Vagina (tissue), 2 donors: ENCODE measurements at places on chromosomes 6 and 20.

GRCh38 chr20:16947479-16947878 is 199.3 kb downstream of the OTOR start:
- no peaks in the 10 kb centered on the region for H3K4me1 ChIP-seq
- H3K27me3 ChIP-seq, result no peaks in the 10 kb centered on the region
- H3K36me3 ChIP-seq, result no peaks in the 10 kb centered on the region
- no peak overlapping the region for H3K27ac ChIP-seq
- no peak overlapping the region for H3K4me3 ChIP-seq

DNA sequence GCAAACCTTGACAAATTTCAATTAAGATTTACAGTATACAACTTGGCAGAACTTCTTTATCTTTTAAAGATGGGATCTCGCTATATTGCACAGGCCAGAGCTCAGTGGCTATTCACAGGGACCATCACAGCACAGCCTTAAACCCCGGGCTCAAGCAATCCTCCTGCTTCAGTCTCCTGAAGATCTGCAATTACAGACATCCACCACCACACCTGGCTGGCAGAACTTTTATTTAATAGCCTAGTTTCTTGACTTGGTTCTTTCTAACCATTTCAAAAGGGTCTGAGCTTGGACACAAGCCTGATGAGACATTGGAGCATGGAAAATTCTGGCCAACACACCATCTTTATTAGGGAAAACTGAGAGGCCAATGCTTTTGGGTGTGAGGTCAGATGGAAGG is 151.6 kb upstream of the KCNG1 start:
- no peak overlapping the region for H3K27ac ChIP-seq
- H3K4me3 ChIP-seq, result no peak overlapping the region
- H3K4me1 ChIP-seq, result no peaks in the 10 kb centered on the region
- no peaks in the 10 kb centered on the region for H3K36me3 ChIP-seq

DNA sequence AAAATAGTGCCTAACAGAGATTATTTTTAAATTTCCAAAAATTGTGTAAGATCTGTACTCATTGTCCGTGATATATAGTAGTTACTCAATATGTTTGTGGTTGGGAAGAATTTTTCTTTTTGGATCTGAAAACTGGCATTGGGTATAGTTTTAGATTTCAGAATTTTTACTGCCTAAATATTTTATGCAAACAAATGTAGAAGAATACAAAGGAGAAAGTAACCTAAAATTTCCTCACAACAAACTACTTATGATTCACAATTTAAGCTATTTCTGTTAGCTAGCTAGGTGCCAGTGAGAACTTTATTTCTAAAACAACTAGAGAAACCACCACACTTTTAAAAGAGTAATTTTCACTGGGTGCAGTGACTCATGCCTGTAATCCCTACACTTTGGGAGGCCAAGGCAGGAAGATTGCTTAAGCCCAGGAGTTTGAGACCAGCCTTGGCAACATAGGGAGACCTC is 38.8 kb downstream of the SESN1 start:
- no peak overlapping the region for H3K4me3 ChIP-seq
- peaks cover 56% of the 10 kb centered on the region for H3K4me1 ChIP-seq
- peak overlapping the region; percentile 29 for H3K27ac ChIP-seq
- H3K36me3 ChIP-seq, result no peaks in the 10 kb centered on the region

DNA sequence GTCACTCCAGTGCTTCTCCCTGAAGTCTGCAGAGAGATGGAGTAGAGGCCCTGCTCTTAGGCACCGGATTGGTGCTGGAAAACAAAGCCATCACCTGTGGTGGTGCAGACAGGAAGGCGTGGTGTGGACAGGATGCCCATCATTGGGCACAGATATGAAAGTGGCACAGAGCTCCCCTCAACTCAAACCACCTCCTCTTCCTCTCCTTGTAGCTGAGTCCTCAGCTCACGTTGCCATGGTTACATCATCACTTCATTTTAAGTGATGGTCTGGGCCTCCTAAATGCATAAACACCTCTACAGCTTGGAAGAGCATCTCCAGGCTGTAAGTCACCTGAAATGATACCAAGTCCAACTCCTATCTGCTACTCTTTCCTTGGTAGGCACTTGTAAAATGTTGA is 8.0 kb upstream of the RTF2 start:
- no peaks in the 10 kb centered on the region for H3K4me1 ChIP-seq
- DNase-seq, result no peak
- no peaks in the 10 kb centered on the region for H3K36me3 ChIP-seq
- H3K27ac ChIP-seq, result no peak overlapping the region

DNA sequence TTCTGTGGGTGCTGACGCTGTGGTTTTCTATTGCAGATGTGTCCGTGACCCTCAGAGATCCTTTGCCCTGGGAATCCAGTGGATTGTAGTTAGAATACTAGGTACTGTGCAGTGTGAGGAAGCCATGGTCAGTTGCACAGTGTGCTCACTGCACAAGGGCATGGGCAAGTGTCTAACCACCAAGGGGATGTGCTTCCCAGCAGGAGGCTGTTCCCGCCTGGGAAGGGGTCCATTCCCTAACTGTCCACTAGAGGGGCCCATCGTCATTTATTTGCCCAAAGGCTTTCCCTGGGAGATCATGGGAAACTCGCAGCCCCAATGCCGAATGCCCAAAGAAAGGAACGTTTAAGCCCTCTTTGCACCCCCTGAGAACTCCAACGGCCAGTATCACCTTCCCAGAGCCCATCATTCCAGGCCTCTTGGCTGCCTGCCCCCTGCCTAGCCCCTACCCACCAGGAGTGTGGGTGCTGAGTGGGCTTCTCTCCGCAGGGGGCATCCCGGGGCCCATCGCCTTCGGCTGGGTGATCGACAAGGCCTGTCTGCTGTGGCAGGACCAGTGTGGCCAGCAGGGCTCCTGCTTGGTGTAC is 26.2 kb downstream of the SLCO4A1 start:
- no peaks in the 10 kb centered on the region for H3K36me3 ChIP-seq
- DNase-seq, result no peak
- no peak overlapping the region for H3K4me3 ChIP-seq
- H3K27ac ChIP-seq, result no peak overlapping the region
- no peaks in the 10 kb centered on the region for H3K27me3 ChIP-seq

GRCh38 chr6:68975064-68975463 is 340.0 kb downstream of the ADGRB3 start:
- no peak overlapping the region for H3K27ac ChIP-seq
- H3K4me1 ChIP-seq, result no peaks in the 10 kb centered on the region
- H3K4me3 ChIP-seq, result no peak overlapping the region

DNA sequence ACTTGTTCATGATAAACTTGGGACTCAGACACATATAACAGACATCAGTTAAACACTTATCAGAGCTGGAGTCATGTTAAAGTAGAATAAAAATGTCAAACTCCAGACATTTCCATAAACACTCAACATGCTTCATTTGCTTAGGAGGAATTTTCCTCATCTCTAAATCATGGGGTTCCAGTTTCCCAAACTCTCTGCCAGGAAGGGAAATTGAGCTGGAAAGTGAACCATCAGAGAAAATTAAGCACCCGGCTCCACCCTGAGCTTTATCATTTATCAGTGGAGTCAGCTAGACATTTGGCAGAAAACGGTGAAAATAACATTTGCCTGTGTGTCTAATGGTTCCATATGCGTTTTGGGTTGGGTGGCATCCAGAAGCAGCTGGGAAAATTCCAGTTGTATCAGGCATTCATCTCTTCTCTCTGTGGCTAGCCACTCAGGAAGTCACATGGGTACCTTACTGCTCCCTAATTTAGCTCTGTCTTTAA is 25.3 kb upstream of the ZNFX1 start:
- peaks cover 9% of the 10 kb centered on the region for H3K4me1 ChIP-seq
- no peaks in the 10 kb centered on the region for H3K27me3 ChIP-seq
- H3K27ac ChIP-seq, result no peak overlapping the region
- no peak for DNase-seq
- H3K4me3 ChIP-seq, result no peak overlapping the region

GRCh38 chr20:62675156-62675876 is 33.0 kb downstream of the SLCO4A1 start:
- H3K27ac ChIP-seq, result no peak overlapping the region
- H3K27me3 ChIP-seq, result no peaks in the 10 kb centered on the region
- H3K4me3 ChIP-seq, result no peak overlapping the region
- no peaks in the 10 kb centered on the region for H3K4me1 ChIP-seq
- DNase-seq, result no peak

DNA sequence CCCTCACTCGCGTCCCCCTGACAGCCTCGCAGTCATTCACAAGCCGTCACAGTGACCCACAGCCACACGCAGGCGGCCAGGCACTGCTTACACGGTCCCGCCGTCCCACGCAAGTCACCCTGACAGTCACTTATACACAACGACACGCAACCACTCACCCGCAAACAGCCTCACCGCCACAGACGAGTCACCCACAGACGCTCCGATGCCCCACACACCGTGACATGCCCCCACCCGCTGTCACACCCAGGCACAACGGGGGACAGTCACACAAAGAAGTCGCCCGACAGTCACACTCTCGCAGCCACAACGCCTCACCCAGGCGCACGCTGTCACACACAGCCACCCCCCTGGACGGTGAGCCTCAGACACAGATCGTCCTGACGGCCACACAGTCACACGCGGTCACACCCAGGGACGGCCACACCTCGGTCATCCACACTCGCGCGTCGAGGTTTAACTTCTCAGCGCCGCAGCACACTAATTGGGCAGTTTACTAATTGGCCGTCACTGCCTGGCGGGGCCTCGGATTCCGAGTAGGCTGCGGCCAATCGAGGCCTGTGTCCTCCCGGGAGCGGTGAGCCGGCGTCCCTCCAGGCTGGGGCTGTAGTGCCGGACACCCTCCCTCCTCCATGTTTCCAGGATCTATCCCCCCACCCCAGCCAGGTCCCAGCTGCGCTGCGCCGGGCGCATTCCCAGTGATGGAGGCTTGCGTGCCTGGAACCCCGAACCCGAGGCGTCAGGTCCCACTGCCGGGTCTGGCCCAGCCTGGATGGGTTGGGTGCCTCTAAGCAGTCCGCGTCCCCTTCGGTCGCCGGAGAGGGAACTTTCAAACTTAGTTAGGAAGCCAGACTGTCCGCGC is 790 bp downstream of the TOX2 start:
- H3K4me1 ChIP-seq, result peaks cover 22% of the 10 kb centered on the region
- H3K4me3 ChIP-seq, result peak overlapping the region; percentile 59
- no peaks in the 10 kb centered on the region for H3K36me3 ChIP-seq
- H3K27ac ChIP-seq, result peak overlapping the region; percentile 27

DNA sequence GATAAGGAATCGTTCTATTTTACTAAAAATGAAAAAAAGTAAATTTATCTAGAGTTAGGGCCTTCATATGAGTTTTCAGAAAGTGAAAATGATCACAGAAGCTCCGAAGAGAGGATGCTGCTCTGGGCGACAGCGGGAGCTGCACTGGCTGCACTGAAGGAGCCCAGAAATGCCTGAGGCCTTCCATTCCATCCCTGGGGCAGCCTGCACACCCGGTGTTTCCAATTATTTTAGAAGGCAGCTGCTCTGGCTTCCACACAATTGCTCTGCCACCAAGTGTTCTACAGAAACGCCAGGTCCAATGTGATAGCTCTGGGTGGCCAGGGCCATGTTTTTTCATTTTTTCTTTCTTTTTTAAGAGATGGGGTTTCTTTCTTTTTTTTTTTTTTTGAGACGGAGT is 3.6 kb downstream of the DTNBP1 start:
- H3K27ac ChIP-seq, result no peak overlapping the region
- no peak overlapping the region for H3K4me3 ChIP-seq
- H3K36me3 ChIP-seq, result no peaks in the 10 kb centered on the region

DNA sequence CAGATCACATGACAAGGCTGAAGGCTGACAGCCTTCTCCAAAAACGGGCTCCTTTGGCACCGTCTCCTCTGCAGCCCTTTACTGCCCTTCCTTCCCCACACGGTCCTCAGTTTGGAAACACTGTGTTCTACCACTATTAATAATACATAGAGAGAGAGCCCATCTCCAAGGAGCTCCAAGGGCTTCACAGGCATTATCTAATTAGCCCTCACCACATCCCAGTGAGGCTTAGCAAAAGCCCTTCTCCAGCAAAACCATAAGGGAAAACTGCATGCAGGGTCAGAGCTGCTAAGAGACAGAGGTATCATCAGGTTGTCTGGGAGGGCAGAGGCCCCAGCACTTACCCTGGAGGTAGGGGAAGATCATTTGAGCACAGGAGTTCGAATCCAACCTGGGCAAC is 169.3 kb upstream of the JARID2 start:
- no peaks in the 10 kb centered on the region for H3K27me3 ChIP-seq
- H3K4me1 ChIP-seq, result no peaks in the 10 kb centered on the region
- H3K36me3 ChIP-seq, result no peaks in the 10 kb centered on the region
- H3K4me3 ChIP-seq, result no peak overlapping the region
- no peak for DNase-seq

GRCh38 chr6:135002229-135002844 is 52.3 kb downstream of the HBS1L start:
- peaks cover 1% of the 10 kb centered on the region for H3K36me3 ChIP-seq
- no peak for DNase-seq
- H3K4me1 ChIP-seq, result no peaks in the 10 kb centered on the region

GRCh38 chr6:31631681-31632278 is 11.3 kb downstream of the PRRC2A start:
- H3K36me3 ChIP-seq, result no peaks in the 10 kb centered on the region
- no peak overlapping the region for H3K4me3 ChIP-seq
- no peaks in the 10 kb centered on the region for H3K4me1 ChIP-seq
- no peak for DNase-seq

DNA sequence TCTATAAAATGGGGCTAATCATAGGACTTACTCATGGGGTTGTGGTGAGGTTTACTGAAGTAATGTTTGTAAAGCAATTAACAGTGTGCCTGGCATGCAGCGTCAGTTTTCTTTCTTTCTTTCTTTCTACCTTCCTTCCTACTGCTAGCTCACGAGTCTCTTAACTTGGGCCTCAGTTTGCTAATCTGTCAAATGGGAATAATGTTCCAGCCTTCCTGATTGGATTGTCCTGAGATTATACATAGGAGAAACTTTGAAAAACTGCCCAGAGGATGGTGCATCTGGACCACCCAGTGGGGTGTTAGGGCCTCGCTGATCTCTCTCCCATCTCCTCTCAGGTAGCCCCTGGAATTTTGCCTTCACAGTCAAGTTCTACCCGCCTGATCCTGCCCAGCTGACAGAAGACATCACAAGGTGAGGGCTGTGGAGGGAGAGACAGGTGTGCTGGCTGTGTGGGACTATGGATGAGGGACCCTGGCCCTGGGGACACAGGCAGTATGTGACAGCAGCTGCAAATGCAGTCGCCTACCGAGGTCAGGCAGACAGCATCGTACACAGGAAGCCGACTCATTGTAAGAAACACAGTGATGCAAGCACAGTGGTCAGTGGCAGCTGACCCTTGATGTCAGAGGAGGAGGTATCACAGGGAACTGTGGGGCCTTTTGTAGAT is 27.5 kb downstream of the EPB41L1 start:
- H3K36me3 ChIP-seq, result no peaks in the 10 kb centered on the region
- H3K4me1 ChIP-seq, result no peaks in the 10 kb centered on the region
- no peak overlapping the region for H3K4me3 ChIP-seq
- DNase-seq, result no peak

GRCh38 chr6:36679043-36679833 is 724 bp downstream of the CDKN1A start:
- DNase-seq, result no peak
- H3K4me3 ChIP-seq, result peak overlapping the region; percentile 78
- no peaks in the 10 kb centered on the region for H3K27me3 ChIP-seq
- peaks cover 10% of the 10 kb centered on the region for H3K36me3 ChIP-seq
- peak overlapping the region; percentile 99 for H3K27ac ChIP-seq
